Activated T-cell treated with anti-CD3 and anti-CD28 coated beads for 48 hours (primary cell): ENCODE measurements at places on chromosomes 3 and 15.

DNA sequence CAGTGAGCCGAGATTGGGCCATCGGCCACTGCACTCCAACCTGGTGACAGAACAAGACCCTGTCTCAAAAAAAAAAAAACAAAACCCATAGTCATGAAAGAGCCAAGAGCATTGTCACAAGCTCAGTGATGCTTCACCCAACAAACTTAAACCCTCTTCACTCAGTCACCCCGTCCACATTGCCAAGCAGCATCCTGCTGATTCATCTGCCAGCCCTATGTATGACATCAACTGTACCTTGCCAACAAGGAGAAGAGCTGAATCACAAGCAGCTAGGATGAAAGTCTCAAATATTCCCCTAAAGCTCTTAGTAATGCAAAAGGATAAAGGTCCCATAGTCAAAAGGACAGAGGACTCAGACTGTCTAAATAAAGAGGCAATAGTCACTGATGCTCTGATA is 90.0 kb downstream of the ANO10 start:
- DNase-seq = peak; percentile 6

DNA sequence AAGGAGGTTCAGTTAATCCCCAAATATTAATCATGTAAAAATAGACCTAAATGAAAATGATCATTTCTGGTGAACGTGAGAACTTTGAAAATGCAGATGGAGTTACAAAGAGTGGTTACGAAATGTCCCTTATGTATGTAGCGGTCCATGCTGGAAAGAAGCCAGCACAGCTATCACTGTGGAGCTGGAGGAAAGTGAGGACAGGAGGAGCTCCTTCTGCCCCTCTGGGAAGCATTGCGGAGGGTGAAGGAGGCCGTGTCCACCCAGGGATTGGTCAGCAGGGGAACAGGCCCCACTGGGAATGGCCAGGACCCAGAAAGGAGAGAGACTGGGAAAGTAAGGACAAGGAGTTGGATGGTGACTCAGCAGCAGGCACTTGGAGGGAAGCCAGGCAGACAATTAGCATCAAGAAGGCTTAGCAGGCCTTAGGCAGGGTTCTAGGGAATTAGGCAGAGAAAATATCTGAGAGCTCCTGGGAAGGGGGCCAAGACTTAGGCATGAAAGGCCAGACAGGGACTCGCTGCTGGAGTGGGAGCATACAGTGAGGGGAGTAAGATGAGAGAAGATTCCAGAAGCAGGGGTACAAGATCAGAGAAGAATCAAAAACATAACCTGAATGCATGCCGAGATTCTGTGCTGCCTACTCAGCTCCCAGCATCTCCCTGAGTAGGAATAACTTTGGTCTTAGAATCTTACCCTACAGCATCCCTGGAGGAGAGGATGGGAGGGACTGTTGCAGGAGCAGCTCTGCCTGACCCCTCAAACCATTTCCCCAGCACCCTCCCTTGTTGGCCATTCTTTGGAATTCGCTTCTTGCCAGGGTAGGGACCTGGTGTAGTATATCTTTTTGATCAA is 171.0 kb upstream of the UMPS start:
- no peak for DNase-seq

- peak; percentile 44 for DNase-seq
Observed at GRCh38 chr3:42526616-42527367, 24.3 kb downstream of the VIPR1 start.

GRCh38 chr3:24017305-24017704 is 72.2 kb downstream of the NR1D2 start:
- DNase-seq = no peak

DNA sequence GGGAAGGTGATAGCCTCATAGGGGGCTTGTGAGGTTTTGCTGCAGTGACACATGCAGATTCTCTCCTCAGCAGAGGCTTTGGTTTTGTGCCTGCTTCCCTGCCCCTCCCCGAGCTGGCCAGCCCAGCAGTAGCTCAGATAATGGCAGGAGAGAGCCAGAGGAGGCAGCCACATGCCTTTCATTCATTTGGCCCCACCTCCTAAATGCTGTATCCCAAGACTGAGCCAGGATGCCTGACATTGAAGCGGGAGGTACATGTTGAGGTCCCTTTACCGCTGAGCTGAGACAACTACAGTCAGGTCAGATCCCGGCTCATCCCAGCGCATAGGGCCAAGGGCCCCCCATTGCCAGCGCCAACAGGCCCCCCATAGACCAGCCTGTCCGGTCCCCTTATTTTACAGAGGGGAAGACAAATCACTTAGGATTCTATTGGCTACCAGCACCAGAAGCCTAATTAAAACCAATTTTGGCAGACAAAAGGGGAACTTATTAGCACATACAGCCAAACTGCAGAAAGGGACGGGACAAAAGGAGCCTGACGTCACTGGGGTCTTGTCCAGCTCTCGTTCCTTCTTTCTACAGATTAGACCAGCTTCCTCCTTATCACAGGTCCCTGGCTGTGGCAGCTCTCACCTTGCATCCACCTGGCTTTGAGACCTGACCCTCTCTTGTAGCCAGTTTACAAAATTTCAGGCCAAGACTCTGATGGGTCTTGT is 12.1 kb upstream of the POLG start:
- no peak for DNase-seq

GRCh38 chr3:119873646-119874045 is 91.7 kb downstream of the NR1I2 start:
- DNase-seq = no peak

DNA sequence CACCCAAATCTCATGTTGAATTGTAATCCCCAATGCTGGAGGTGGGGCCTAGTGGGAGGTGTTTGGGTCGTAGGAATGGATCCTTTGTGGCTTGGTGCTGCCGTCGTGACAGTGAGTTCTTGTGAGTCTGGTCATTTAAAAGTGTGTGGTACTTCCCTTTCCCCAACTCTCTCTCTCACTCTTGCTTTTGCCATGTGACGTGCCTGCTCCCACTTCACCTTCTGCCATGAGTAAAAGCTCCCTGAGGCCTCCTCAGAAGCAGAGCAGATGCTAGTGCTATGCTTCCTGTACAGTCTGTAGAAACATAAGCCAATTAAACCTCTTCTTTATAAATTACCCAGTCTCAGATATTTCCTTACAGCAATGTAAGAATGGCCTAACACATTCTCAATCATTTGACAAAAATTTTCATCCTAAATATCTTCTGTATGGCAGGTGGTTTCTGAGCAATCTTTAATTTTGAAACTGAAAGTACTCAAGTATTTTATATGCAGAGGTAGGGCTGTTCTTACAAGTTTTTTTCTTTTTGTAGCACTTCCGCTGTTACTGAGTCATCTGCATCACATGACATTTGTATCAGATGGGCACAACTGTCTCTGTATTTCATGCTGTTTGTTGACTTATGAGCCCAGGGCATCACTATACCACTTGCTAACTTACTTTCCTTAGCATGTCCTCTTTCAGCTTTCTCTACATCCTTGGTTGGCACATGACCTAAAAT is 8.8 kb downstream of the RPL39L start:
- peak; percentile 16 for DNase-seq

- DNase-seq = no peak
Observed at GRCh38 chr15:69951898-69952555, 145.7 kb downstream of the TLE3 start.

DNA sequence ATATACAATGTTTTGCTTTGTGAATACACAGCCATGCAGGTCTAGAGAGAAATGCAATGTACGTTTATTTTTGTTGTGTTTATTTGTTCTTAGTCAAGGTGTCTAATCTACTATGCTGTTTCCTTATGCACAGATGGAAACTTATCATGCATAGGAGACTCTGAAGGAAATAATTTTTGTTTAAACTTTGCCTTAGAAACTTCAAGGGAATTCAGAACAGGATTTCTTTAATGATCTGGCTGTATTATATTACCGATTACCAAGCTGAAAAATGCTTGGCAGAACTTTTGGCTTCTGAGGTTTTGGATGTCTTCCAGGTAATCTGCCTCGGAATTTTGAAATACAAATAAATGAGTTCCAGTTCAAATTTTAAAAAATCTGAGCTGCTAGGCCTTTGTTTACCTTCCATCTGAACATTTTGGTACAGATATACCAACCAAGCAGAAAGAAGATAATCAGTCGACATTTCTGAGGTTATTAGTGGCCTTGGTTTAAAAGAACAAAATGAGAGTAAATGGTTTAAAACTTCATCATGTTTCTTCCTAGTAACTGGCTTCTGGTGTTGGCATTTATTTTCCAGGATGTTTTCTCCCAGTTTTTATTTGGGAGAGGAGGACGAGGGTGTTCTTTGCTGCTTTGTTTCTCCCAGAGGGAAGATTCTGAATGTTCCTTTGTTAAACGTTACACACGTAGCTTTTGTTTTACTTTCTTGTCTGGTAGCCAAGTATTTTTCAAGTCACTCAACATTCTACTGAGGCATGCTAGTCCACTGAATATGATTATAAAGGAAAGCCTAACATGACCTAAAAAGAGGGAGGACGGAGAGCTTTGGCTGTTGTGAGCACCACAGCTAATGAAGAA is 421.8 kb upstream of the TBL1XR1 start:
- no peak for DNase-seq
